LHCN-M2 (cell line): ENCODE measurements at places on chromosomes 5 and 9. TPM values are rescaled to one million over a fixed set of nuclear protein-coding genes. Genes with fewer than 3 reads are reported as not detected.
A peak's percentile ranks its signal among the peaks of the same experiment; 100 is the strongest.

GRCh38 chr5:122882831-122883230 is 37.4 kb downstream of the SNX24 start:
- peak; percentile 27 for DNase-seq

- DNase-seq: no peak
Observed at GRCh38 chr5:42819745-42820144, 8.1 kb upstream of the SELENOP start.

- DNase-seq: no peak
Observed at GRCh38 chr5:33488558-33489355, 48.0 kb downstream of the TARS1 start.

GRCh38 chr5:132300577-132301343 is 6.6 kb downstream of the SLC22A4 start:
- no peak for DNase-seq

GRCh38 chr9:22143799-22144625 is 134.9 kb upstream of the CDKN2B start:
- DNase-seq: peak; percentile 47

DNA sequence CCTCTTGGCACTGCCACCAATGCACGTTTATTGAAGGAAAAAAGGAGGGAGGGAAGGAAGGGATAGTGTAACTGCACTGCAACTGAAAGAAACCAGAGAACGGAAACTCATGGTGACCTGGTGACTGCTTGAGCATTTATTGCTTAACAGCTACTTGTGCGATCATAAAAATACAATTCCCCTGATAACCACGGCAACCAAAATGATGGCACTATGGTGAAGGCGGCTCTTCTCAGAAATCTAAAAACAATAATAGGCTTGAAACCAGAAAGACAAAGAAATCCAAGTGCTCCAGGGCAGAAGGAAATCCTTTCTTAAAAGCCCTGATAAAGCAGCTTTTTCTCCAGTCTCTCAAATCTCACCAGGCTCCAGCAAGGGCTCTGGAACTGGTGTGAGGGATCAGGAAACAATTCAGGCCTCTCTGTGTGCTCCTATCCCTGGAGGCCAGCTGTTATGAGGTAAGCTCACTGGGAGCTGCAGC is 1.9 kb downstream of the FBXO10 start:
- peak; percentile 69 for DNase-seq

GRCh38 chr5:59146729-59147128 is 563.9 kb downstream of the RAB3C start:
- no peak for DNase-seq

GRCh38 chr5:72159501-72159911 is 52.2 kb downstream of the MAP1B start:
- DNase-seq: no peak

GRCh38 chr9:133467101-133467500 is 7.3 kb downstream of the CACFD1 start:
- no peak for DNase-seq

DNA sequence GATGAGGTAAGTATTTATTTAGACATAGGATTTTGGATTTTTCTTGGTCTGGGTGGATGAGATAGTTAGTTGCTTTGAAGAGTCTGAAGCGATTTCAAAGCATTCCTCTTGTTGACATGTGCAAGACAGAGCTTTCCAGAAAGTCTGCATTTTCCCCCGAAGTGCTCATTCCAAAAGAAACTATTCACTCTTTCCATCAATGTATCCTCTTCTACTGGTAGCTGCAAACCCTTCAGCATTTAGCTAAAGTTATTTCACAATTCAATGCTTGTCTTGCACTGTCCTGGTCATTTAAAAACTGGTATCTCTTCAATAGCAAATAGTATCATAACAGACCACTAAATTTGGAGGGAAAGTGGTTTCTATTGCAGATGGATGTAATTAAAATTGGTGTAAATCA is 13.0 kb downstream of the NREP start:
- DNase-seq: no peak

Gene MLANA
- total RNA-seq: 0.11 TPM in 1 of 2 replicates, not detected in the other

Gene HRCT1
- 1.5 and 2.1 TPM in 2 replicates for total RNA-seq

Gene S100Z
- total RNA-seq: not detected in 2 replicates

Gene ANKRD34B
- total RNA-seq: not detected in 2 replicates

Gene EIF4E1B
- total RNA-seq: not detected in 2 replicates

Gene SPATA31C1
- not detected in 2 replicates for total RNA-seq

Gene FGF10
- total RNA-seq: 0.46 and 1.3 TPM in 2 replicates

Gene PDE8B
- total RNA-seq: 0.11 TPM in 1 of 2 replicates, not detected in the other

Gene KCNN2
- total RNA-seq: 0.13 and 0.46 TPM in 2 replicates
